NCI-H2029 treated with DMSO at 0.1 percent for 48 hours (cell line): ENCODE measurements at places on chromosomes 12 and 14.

DNA sequence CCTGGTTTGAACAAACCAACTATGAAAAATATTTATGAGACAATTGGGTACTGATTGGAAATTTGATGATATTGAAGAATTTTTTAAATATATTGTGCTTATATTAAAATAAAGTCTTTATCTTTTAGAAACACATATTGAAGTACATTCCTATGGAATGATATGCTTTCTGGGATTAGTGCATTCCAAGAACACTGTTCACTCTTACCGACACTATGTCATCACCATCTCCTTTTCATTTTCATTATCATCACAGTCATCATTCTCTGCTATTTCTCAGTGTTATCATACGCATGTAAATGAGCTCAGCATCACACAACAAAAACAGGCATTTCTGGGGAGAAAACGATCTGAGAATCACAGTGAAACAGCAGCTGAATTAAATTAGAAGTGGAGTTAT is 513.3 kb upstream of the CCDC196 start:
- DNase-seq = no peak

GRCh38 chr12:46208370-46208769 is 60.5 kb downstream of the SLC38A1 start:
- DNase-seq = peak; percentile 67

GRCh38 chr12:5442251-5443006 is 10.5 kb downstream of the NTF3 start:
- peak; percentile 66 for DNase-seq

DNA sequence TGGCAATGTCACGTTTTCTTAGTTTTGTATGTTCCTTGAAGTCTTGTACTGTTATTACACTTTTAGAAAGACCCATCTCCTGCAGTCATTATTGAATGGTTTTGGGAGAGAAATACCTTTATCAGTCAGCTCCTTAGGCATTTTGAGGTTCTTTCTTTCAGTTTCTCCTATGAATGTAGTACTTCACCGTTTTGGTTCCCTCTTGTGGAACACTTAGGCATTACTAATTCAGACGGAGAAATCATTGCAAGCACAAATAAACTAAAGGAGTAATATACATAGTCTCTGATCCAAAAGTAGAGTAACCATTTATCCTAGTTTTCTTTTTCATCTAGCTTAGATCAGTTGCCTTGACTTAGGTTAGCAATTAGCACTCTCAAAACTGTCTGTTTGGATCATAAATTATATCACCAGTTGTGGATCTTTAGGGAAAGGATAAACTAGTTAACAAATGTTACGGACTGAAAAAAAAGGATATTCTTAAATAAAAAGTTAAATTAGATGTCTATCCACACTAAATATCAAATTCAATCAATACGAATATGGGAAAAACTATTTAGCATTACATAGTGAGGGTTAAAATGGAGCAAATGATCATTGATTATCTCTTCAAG is 1538.3 kb upstream of the SEL1L start:
- DNase-seq = no peak

- peak; percentile 33 for DNase-seq
Measured at GRCh38 chr12:47844264-47845019, 24.7 kb upstream of the HDAC7 start.

- DNase-seq = no peak
Measured at GRCh38 chr14:100058777-100059437, 6.3 kb upstream of the EVL start.

GRCh38 chr12:108732489-108733229 is 1.3 kb upstream of the CORO1C start:
- DNase-seq = no peak

GRCh38 chr14:78319887-78320635 is 149.9 kb downstream of the NRXN3 start:
- DNase-seq = peak; percentile 67

DNA sequence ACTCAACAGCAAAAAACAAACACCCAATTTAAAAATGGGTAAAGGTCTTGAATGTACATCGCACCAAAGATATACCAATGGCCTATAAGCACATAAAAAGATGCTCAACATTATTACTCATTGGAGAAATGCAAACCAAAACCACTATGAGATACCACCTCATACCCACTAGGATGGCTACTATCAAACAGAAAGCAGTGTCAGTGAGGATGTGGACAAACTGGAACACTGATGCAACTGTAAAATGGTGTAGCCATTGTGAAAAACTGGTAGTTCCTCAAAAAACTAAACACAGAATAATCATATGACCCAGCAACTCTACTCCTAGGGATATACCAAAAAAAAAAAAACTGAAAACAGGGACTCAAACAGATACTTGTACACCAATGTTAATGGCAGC is 49.3 kb downstream of the CDK17 start:
- no peak for DNase-seq
